Ammon's horn (tissue), 1 donor: ENCODE measurements at places on chromosomes 7 and 10.

DNA sequence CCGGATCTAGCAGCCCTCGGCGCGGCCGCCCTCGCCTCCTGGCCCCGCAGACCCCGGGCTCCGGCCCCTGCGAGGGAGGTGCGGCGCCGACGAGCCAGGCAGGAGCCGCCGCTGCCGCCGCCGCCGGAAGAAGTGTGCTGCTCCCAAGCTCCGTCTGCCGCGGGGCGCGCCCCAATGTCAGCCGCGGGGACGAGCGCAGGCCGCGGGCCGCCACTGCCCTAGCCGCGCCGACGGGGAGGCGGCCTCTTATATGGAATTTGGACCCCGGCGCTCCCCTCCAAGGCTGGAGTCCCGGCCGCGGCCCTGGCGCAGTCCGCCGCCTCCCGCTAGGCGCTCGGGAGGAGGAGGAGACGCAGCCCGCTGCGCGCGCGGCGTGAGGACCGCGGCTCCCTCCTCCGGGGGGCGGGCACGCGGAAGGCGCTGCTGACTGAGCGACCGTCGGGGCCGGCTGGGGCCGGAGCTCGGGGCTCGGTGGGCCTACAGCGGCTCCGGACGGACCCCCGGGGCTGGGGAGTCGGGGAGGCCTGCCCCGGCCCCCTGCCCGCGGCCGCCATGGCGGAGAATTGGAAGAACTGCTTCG, at the start of gene TRIM8:
Gene TRIM8, plus strand, starts transcription at position 414 of the 580 bp plus-strand sequence. Its CDS starts 139 bp downstream, at position 553.
- peak; percentile 59 for DNase-seq

- DNase-seq: no peak
These were observed 43.5 kb upstream of the NKX6-2 start for GRCh38 chr10:132829403-132829802.

- no peak for DNase-seq
These were observed 77.7 kb downstream of the VIPR2 start for GRCh38 chr7:159066816-159067575.

DNA sequence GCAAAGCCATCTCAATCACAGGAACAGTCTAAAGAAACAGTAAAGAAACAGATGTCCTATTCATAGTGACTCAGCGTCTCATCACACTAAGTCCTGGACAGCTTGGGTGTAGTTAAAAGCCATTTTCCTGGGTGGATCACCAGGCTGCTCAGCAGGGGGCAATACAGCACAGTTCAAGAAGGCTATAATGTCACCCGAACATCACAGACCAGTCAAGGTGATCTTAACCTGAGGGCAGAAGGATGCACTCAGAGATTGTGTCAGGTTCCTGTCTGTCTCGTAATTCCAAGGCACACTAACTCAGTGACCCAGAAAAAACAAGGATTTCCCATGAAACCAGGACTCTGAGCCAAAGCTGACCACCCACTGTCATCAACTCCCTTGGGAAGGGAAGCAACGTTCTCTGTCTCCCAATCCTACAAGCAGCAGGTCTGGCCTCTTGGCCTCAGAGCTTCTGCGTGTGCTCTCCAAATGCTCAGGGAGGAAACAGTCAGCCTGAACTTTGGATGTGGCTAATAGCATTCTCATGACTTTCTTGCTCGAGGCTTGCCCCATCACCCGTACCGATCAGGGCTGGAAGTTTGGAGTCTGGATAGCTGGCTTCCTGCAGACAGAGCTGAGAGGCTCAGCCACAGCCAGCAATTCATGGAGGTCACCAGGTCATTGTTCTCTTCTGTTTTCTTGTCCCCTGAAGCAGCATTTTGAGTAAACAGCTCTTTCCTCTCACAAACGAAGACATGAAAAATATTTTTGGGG, 90.4 kb upstream of the FAM171A1 start:
- no peak for DNase-seq

DNA sequence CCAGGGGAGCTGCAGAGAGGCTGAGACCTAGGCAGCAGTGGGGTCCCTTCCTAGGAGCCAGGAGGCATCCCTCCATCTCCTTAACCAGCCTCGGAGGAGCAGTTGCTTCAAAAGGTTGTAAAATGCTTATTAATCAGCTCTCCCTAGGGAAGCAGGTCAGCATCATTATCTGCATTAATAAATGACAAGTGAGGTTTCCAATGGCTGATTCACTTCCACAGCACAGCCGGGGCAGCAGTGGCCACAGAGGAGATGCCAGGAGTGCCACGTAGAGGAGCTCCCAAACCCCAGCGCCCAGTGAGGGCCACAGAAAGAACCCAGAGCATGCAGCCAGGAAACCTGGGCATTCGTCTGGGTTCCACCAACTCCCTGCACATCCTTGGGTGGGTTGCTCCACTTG, 8.2 kb upstream of the NPFFR1 start:
- DNase-seq: no peak

GRCh38 chr10:116312548-116312947, 11.7 kb upstream of the CCDC172 start:
- peak; percentile 28 for DNase-seq

GRCh38 chr7:91503934-91504555, 239.8 kb downstream of the FZD1 start:
- no peak for DNase-seq

DNA sequence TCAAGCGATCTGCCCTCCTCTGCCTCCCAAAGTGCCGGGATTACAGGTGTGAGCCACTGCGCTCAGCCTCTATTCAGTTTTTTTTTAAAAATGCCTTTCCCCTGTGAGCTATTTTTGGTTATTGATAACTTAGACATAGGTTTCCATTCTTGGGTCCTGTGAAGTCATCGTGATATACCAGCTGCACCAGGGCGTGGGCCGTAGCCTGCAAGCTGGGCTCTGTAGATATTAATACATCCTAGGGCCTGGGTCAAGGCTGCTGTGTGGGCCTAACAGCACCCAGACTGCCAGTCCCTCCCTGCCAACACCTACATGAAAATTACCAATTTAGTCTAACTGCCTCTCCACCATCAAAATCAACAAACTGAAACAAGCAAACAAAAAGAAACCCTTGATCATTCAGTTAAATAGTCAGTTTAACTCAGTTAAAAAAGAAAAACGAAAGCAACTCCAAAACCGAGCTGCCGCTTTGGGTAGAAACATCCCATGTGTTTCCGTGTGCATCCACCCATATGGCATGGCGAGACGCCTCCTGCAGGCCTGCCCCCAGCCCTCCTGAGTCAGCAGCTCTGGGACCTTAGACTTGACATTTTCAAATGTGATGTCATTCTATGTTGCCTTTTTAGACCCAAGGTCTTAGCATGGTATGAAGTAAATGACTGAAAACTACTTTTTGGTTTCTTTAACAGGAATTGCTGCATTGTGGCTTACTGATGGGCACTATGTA, 330.2 kb downstream of the GLRX3 start:
- DNase-seq: peak; percentile 23

DNA sequence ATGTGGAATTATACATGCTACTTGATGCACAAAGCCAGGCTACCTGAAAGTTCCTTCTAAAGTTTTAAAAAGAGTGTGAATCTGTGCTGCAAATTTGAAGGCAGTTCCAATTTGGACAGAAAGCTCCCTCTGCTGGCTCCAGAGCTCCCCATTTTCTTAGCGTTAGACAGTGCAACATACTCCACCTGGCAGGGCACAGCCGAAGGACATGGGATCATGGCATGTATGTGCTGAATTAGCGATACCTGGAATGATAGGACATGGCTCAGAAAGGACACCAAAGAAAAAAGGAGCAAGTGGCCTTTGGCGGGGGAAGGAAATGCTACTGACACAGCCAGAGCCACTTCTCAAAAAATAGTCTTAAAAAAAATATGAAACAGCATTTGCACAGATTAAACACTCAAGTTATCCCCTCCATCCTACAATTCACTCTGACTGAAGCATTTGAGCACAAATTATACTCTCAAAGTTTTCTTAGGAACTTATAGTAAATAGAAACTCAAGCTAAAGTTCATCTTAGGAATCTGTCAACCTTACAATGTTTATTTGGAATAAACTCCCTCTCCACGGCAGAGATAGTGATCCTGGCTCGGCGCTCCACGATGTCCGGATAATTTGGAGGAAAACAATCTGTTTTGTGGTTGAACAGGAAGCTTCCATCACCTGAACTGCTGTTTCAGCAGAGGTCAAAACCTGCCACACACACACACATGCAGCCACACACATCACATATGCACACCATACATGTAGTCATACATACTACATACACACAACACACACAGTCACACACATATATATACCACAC, 80.0 kb downstream of the C7orf25 start:
- peak; percentile 70 for DNase-seq

GRCh38 chr10:116697816-116698215, 44.5 kb downstream of the HSPA12A start:
- DNase-seq: no peak

GRCh38 chr10:62926407-62926806, 110.2 kb upstream of the EGR2 start:
- DNase-seq: no peak

GRCh38 chr7:16978358-16979244, 96.8 kb upstream of the AGR3 start:
- DNase-seq: no peak

GRCh38 chr10:83536426-83536825, 602.9 kb upstream of the GHITM start:
- DNase-seq: no peak

DNA sequence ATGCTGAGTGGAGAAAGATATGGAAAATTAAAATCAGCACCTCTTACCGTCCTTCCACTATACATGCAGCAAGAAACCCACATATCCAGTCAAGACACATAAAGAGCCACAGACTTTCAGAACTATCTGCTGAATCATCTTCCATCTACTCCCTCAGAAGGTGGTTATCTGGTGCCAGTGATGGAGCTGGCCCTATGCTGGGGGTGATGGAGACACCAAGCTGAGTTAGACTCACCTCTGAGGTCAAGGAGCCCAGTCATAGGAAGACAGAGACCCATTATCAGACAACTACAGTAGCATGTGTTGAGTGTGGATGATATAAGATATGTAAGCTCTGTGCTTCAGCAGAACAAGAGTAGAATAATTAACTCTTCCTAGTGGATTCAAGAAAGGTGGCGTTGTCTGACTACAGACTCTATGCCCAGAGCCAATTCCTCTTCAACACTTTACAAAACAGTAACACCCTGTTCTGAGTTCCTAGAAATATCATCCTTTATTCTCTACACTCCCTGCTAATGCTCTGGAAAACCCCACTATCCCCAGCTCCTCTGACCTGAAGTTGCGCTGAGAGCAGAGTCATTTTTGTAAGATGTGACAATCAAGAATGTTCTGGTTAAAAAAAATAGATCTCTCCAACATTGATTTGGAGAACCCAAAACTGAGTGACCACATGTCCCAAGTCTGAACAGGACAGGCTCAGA, 14.3 kb downstream of the CYP3A5 start:
- no peak for DNase-seq

DNA sequence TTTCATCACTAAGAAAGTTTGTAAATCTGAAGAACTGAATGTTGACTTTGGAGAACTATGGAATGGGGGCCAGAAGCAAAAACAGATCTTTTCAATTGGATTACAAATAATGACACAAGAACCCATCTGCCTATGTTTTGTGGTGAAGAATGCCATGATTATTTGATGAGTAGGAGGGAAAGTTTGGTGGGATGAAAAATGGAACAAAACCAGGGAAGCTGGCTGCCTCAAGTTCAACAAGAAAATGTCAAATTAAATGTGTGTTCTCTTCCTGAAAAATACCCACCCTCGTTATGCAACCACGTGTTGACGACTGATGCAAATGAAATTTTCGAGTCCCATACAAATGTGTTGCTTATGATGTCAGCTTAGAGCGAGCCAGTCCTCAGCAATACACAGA, 208.5 kb downstream of the GPR37 start:
- peak; percentile 66 for DNase-seq

- no peak for DNase-seq
These were observed 109.5 kb upstream of the SHH start for GRCh38 chr7:155921804-155922066.

GRCh38 chr7:157139810-157140510, 1.2 kb downstream of the UBE3C start:
- no peak for DNase-seq
